ENCODE measurements at places on chromosomes 7 and 10.

DNA sequence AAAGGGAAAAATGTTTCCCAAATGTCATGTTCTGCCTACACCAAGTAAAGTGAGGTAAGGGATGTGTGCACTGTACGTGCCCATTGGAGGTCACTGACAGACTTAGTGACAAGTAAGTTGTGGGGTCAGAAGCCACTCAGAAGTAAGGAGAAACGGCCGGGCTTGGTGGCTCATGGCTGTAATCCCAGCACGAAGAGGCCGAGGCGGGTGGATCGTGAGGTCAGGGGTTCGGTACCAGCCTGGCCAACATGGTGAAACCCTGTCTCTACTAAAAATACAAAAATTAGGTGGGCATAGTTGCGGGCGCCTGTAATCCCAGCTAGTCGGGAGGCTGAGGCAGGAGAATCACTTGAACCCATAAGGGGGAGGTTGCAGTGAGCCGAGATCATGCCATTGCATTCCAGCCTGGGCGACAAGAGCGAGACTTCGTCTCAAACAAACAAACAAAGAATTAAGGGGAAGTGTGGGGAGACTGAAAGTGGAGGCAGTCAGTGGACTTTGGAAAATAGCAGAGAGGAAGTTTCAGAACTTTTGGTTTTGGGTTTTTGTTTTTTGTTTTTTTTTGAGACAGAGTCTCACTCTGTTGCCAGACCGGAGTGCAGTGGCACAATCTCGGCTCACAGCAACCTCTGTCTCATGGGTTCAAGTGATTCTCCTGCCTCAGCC, 114.8 kb downstream of the WDFY4 start:
- no peak for DNase-seq

DNA sequence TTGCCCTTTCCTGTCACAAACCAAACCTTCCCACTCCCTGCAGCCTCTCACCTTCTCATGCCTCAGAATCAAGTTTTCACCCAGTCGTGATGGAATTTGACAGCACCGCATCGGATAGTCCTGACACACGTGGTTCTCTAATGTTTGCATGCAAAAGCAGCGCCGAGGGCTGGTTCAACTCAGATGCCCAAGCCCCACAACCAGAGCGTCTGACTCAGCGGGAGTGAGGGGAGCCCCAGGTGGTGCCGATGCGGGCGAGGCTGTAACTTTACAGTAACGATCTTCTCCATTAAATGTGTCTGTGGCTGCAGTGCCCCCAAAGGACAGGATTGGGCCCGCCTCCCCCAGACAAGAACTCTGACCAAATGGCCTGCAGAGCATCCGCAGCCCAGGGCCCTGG, 284.5 kb downstream of the CELF2 start:
- DNase-seq, result no peak

GRCh38 chr10:49746626-49747302, 15.4 kb downstream of the OGDHL start:
- no peak for DNase-seq

DNA sequence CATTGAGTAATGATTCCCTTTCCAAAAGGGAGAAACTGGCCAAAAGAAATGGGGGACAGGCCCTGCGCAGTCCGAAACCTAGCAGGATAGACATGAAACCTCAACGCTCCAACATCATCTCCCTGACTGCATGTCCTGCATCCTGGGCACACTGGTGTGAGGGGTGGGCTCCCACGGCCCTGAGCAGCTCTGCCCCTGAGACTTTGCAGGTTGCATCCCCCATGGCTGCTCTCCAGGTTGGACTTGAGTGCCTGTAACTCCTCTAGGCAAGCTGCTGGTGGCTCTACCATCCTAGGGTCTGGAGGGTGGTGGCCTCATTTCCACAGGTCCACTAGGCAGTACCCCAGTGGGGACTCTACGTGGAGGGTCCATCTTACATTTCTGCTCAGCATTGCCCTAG, 16.3 kb upstream of the CRYGN start:
- no peak for DNase-seq

- no peak for DNase-seq
Observed at GRCh38 chr10:65847436-65848230, 1078.2 kb upstream of the LRRTM3 start.

DNA sequence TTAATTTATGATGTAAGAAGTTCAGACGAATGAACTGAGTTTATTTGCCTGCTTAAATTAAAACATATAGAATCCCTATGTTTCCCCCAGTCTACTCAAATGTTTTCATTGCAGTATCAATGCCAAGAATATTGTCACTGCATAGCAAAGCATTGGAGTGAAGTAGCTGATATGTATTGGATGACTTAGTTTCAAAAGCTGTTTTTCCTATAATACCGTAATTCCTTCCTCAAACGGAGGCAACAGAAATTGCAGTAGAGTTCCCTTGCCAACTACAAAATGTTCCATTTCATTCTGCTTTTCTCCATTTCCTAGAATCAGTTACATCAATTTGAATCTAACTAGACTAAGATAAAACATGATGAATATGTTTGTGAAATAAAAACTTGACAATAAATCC, 174.1 kb downstream of the CNTNAP2 start:
- DNase-seq, result no peak

DNA sequence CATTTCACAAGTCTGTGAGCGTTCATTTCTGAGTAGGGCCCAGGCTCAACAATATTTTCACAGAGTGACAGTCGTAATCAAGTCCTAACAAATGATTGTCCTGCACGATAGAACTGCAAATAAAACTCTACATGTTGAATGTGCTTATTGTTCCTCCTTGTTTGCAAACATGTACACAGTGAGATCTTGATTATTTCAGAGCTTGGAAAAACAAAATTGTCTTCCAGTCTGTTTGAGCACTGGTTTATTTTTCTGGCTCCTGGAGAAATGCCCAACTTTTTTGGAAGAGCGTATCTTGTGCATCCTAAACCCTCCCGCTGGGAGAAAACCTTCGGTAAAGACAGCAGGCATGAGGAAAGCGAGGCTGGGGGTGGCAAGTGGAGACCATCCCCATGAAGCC, 91.1 kb downstream of the TEX36 start:
- DNase-seq, result no peak

DNA sequence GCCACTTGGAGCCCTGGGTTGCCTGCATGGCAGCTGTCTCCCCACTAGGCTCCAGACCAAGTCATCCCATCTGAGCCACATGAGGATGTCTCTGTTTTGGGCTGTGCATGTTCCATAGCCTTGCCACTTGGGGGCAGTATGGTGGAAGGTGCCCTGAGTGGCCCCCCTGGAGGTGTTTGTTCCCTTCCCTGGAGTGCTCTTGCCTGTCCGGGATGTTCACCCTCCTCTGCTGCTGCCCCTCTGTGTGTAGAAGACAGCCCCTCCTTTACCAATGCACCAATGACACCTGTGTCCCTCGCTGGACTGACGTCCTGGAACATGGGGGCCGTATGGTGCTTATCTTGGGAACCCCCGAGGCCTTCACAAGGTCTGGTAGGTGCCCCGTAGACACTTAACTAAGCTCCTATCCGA, 100.2 kb downstream of the ACTR3B start:
- DNase-seq, result no peak

DNA sequence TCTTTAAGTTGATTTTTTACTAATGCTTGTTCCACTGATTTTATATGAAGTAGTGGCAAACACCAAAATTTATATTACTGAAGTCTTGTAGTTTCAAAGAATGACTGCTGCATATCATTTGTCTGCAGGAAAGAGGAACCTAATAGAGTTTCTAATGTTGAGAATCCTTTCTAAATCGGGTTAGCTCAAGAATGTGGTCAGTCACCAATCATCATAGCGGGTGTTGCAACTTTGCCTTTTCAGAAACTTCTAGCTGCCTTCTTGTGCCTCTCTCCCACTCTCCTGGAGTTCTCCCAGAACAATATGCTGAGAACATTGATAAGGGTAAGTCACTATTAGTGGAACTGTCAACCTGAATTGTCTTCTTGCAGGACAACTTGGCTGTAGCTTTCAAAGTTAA, 524.8 kb upstream of the SORCS1 start:
- no peak for DNase-seq

DNA sequence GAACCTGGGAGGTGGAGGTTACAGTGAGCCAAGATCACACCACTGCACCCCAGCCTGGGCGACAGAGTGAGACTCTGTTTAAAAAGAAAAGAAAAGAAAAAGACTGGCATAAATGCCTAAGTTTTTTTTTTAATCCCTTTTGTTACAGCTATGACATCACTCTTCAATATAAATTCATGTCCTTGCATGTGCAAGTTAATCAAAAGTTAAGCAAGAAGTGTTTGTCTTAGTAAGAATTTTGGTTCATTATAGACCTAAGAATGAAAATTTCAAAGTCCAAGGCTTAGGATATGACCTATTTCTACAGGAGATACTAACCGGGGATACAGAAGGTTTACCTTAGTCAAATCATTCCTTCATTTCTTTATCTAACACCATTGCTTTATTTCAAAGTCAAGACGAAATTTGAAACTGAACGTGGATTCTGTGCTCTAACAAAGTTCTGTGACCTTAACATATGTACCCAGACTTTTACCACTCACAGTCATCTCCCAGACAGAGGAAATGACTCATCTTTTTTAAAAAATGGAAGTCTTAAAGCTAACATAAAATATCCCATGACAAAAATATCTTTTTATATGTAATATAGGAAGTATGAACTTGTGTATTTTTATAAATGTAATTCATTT, 29.3 kb upstream of the ITGB8 start:
- DNase-seq, result no peak

GRCh38 chr7:2876031-2876731, 32.1 kb upstream of the GNA12 start:
- DNase-seq, result no peak

- no peak for DNase-seq
Observed at GRCh38 chr10:97542169-97543024, 30.2 kb upstream of the ANKRD2 start.

- DNase-seq, result no peak
Observed at GRCh38 chr10:95798096-95798855, 42.3 kb downstream of the ENTPD1 start.

DNA sequence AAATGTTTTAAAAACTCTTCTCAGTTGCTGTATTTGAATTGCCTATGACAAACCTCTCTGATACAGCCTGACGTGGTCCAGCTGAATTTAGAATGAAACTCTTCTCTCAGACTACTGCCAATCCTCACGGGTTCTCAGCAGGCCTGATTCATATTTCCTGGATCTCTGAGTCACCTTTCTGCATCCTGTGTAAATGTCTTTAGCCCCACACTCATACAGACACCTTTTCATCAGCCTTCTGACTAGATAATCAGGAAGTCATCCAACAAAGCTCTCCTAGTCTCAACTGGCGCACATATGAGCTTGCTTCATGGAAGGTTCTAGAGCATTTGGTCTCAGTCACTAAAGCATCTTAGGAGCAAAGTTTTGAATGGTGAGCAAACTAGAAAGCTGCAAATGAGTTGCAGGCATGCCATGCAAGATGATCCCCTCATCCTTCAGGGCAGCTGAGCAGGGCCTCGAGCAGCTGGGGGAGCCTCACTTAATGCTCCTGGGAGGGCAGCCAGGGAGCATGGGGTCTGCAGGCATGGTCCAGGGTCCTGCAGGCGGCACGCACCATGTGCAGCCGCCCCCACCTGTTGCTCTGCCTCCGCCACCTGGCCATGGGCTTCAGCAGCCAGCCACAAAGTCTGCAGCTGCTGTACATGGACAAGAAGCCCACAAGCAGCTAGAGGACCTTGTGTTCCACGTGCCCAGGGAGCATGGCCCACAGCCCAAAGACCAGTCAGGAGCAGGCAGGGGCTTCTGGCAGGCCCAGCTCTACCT, 182.8 kb downstream of the ARHGAP12 start:
- no peak for DNase-seq

All from NCI-H774 (cell line).